ENCODE measurements at places on chromosomes 12 and 14. TPM values are rescaled to one million over a fixed set of nuclear protein-coding genes. Genes with fewer than 3 reads are reported as not detected.
A peak's percentile ranks its signal among the peaks of the same experiment; 100 is the strongest.

DNA sequence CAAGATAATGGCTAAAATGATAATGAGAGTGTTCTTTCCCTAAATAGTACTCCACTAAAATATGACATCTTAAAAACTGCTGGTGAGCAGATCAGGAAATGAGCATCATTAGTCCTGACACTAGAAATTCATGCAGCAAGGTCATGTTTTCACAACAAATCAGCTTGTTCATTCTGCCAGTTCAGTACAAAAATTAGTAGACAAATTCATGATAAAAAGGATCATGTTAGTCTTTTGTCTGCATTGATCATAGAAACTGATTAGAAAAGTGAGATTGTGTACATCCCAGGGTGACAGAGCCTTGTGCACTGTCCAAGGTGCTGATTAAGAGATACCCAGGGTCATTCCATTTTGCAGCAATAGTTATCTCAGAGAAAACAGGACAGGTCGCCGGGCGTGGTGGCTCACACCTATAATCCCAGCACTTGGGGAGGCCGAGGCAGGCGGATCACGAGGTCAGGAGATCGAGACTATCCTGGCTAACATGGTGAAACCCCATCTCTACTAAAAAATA, 163.6 kb downstream of the RIMBP2 start:
- peak; percentile 62 for DNase-seq

DNA sequence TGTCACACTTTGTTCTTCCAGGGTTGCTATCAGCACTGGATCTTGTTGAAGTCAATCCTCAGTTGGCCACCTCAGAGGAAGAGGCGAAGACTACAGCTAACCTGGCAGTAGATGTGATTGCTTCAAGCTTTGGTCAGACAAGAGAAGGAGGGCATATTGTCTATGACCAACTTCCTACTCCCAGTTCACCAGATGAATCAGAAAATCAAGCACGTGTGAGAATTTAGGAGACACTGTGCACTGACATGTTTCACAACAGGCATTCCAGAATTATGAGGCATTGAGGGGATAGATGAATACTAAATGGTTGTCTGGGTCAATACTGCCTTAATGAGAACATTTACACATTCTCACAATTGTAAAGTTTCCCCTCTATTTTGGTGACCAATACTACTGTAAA, 23.7 kb downstream of the VTI1B start:
- DNase-seq: no peak

Gene SERPINA10
- total RNA-seq: not detected

Gene NINJ2
- 0.37 TPM for total RNA-seq

- DNase-seq: no peak
These were observed 1359.6 kb downstream of the FSCB start for GRCh38 chr14:43147485-43147884.

DNA sequence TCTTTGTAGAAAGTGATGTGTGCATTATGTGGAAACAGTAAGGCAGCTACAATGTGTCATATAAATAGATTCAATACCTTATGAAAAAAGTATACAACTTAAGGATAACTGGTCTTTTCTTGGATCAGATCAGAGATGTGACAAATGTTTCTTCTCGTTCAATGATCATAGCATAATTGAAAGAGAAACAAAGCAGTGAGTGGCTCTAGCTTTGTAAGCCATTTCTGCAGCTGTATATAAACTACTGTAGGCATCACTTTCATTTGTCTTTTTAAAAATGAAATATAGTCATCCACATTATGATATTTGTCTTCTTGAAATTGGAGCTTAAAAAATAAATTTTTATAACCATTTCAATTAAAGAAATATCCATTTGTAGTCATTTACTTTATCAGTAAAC, 63.8 kb upstream of the LMO3 start:
- DNase-seq: no peak

Gene CFAP54
- total RNA-seq: 4.2 TPM

Gene MFAP5
- not detected for total RNA-seq

DNA sequence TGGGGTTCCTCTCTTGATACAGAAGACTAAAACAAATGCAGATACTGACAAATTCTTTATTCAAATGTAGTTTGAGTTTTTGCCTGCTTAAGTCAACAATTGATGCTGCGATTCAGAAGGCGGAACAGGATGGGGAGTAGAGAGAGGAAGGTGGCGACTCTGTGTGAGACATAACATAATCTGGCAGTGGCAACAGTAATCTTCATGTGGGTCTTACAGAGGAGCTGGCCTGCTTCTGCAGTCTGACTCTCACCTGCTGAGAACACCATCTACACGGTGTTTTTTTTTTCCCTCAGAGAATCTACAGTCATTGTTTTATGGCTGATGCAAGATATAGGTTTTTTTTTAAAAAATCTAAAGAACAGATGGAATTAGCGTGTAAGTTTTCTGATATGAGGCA, 10.1 kb downstream of the CCDC92 start:
- no peak for DNase-seq

GRCh38 chr14:93090826-93091555, 24.7 kb downstream of the ITPK1 start:
- no peak for DNase-seq

Gene RNFT2
- 26.9 TPM for total RNA-seq

DNA sequence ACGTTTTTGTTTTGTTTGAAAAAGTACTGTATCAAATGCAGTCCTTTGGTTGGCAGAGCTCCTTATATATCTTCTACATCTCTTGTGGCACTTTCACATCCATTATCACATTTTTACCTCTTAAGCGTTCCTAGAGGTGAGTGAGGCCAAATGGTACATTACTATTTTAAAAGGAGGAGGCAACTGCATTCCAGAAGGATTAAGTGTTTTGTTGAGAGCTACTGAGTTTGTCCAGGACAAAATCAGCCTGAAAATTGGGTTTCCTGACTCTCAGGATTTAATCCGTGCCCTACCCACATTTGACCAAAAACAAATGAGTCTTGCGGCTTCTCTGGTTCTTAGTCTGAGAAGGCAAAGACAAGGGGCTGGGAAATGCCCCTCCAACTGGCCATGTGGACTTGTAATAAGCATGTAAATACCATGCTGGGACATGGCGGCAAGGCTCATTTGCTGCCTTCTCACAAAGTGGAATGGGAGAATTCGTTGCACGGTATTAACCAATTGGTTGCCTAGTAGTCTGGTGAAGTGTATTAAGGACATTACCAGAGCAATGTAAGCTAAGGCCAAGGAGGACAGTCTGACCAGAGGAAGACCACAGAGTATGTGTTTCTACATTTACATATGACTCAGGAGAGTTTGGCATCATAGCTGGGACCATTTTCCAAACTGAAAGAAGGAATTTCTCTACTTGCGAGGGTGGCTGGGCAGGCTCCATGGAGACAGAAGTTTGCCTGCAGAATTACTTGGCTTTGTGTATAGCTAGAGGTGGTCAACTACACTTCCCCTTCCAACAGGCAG, 175.8 kb upstream of the PLXNC1 start:
- peak; percentile 44 for DNase-seq

Gene DUSP16
- 24.0 TPM for total RNA-seq

DNA sequence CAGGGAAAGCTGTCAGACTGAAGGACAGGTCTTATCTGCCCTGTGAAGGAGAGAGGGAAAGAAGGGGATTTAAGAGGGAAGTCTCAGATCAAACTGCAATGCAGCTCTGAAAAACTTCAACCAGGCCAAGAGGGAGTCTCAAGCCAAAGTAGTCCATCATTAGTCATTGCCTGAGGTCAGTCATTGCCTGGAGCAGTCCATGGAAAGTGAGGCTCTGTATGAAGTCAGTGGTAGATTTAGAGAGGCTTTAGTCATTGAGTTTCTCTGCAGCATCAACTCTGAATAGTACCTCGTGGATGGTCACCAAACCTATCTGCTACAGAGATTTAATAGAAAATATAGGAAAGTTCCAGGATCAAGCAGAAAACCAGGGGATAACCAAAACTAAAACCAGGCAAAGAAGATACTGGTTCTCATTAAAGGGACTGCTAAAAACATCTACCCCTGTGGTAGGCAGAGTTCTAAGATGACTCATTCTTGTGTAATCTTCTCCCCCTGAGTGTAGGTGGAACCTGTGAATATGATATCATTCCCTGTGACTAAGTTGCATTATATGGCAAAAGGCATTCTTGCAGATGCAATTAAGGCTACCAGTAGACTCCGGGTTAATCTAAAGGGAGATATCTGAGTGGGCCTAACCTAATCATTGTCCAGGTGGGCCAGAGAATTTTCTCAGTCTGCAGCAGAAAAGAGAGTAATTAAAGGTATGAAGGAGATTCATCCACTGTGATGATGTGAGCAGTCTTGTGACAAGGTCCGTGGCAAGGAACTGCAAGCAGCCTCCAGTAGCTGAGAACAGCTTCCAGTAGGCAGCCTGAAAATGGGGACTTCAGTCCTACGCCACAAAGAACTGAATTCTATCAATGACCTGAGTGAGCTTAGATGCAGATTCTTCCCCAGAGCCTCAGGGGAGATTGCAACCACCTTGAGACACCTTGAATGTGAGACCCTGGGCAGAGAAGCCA, 123.1 kb downstream of the GALC start:
- no peak for DNase-seq

GRCh38 chr12:57010627-57011247, 4.4 kb upstream of the ZBTB39 start:
- DNase-seq: no peak

- no peak for DNase-seq
These were observed 79.3 kb downstream of the TMEM121 start for GRCh38 chr14:105605464-105606304.

- DNase-seq: peak; percentile 70
These were observed 56.0 kb downstream of the PLEKHG3 start for GRCh38 chr14:64760146-64760755.

GRCh38 chr12:52969828-52970569, 21.1 kb downstream of the KRT18 start:
- no peak for DNase-seq

DNA sequence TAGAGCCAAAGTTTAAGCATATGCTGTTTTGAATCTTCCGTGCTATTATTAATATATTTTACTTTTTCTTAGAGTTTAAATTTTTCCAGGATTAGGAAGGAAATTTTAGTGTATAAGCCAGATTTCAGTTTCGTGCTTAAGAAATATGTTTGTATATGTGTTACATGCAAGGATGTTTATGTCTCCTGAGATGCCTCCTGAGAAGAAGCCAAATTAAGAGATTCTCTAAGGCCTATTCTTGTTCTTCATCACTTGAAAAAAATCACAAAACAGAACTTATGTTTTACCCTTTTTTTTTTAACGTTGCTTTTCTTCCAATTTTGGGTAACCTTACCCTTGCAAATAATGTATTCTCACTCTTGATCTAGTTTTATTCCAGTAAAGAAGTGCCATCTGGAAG, 412.7 kb downstream of the TMTC2 start:
- DNase-seq: no peak

Gene OVCH1
- total RNA-seq: 0.06 TPM

Gene IFI27
- 0.69 TPM for total RNA-seq

GRCh38 chr14:70887207-70887681, 20.0 kb upstream of the PCNX1 start:
- DNase-seq: no peak

GRCh38 chr14:51855234-51855633, 5.2 kb upstream of the GNG2 start:
- DNase-seq: no peak

DNA sequence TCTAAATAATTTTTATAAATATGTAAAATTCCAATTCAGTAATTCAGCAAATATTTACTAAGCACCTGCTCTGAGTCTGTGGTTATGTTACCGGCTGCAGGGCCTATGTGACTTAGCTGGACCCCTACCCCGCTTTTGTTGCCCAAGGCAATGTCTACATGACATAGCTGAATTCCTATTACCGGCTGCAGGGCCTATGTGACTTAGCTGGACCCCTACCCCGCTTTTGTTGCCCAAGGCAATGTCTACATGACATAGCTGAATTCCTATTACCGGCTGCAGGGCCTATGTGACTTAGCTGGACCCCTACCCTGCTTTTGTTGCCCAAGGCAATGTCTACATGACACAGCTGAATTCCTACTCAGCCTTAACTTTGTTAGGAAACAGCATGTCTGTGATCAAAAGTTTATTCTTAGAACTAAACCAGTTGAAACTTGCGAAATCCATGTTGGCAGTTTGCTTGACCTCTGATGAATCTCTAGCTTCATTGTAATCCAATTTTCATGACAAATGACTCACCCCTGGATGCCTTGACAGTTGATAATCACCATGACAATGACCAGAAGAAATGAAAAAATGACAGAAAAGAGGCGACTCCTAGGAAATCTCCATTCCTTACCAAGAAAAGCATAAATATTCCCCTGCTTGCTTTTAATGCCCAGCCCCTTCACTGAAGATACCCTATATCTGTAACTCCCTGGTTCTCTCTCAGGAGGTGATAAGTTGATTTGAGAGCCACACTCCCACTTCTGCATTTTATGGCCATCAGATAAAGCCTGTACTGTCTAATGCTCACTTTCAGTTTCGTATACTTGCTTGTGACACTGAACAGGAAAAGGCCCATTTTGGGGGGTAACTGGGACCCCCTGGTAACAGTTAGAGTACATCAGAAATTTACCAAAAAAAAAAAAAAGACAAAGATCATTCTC, 148.4 kb upstream of the SYT10 start:
- peak; percentile 66 for DNase-seq

Gene GON7
- total RNA-seq: 11.2 TPM

Gene HOXC12
- not detected for total RNA-seq

- no peak for DNase-seq
These were observed 36.0 kb downstream of the MAP3K9 start for GRCh38 chr14:70773182-70773862.

- DNase-seq: no peak
These were observed 40.7 kb downstream of the PLCZ1 start for GRCh38 chr12:18696971-18697602.

DNA sequence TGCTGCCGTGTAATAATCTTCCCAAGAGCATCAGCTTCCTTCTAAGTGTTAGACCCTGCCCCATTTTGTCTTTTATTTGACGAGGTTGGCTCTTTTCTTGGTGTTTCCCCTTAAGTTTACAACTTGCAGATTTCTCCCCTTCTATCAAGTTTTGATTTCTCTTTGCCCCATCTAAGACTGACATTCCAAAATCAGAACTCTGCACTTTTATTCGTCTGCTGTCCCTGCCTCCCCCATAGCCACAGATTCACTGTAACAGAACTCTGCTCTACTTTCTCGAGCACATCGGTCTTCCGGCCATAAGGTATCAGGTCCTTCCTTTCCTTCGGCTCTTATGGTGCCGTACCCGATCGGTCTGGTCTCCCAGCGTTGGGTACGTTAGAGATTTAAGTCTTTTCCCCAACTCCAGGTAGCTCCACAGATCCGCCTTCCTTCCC, 563 bp downstream of the DCP1B start:
- DNase-seq: no peak

DNA sequence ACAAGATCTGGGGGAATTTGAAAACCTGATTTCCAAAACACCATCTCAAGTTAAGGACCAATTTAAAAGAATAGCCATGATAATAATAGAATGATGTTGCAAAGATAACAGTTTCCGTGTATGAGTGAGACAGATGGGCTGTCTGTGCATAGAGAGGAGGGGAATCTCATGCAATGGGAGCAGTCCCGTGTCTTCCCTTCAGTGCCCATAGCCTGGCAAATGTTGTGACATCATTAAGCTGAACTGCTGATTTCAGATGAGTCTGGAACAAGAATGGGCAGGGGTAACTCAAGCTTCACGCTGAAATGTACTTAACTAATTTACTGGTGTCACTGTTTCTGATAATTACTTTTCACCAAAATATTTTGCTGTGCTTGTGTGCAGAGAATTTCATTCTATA, 454.0 kb downstream of the FOXG1 start:
- DNase-seq: no peak

Measured in neural progenitor cell (in vitro differentiated cells).